ENCODE measurements at places on chromosomes 4 and X.

- DNase-seq = no peak
Measured at GRCh38 chrX:54248309-54248708, 65.3 kb upstream of the FAM120C start.

DNA sequence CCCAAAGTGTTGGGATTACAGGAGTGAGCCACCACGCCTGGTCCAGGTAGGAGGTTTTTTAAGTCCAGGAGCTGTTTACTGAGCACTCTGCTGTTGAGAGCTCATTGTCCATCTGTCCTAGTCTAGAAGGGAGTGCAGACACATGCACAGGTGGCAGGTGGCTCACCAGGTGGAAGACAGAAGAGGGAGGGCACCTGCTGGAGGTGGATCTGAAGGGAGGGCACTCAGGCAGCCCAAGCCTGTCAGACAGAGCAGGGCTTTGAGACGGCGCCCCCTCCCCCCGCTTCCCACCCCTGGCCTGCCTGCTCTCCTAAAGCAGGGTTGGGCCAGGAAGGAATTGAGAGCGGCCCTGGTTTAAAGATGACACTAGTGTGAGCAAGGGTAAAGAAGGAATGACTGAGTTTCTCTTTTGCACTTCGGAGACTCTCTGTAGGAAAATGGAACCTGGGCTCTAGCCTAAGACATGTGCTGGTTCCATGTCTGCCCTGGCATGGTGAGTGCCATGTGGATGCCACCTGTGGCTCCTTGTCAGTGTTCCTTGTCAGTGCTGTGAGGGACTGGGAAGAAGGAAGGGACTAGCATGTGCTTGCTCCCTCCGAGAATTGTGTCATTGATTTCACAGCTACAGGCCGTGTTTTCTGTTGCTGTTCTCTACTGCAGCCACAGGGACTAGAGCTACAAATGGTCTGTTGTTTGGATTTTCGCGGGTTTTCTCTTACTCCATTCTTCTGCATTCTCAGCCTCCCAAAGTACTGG, 108.6 kb downstream of the TNIP2 start:
- no peak for DNase-seq

DNA sequence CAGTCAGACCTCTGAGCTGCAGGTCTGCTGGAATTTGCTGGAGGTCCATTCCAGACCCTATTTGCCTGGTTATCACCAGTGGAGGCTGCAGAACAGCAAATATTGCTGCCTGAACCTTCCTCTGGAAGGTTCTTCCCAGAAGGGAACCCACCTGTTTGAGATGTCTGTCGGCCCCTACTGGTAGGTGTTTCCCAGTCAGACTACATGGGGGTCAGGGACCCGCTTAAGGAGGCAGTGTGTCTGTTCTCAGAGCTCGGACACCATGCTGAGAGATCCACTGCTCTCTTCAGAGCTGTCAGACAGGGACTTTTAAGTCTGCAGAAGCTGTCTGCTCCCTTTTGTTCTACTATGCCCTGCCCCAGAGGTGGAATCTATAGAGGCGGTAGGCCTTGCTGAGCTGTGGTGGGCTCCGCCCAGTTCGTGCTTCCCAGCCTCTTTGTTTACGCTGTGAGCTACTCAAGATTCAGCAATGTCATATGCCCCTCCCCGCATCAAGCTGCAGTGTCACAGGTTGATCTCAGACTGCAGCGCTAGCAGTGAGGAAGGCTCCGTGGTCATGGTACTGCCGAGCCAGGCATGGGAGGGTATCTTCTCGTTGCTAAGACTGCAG, 44.1 kb upstream of the KDR start:
- DNase-seq = no peak

GRCh38 chr4:118102195-118102594, 67.9 kb downstream of the NDST3 start:
- no peak for DNase-seq

DNA sequence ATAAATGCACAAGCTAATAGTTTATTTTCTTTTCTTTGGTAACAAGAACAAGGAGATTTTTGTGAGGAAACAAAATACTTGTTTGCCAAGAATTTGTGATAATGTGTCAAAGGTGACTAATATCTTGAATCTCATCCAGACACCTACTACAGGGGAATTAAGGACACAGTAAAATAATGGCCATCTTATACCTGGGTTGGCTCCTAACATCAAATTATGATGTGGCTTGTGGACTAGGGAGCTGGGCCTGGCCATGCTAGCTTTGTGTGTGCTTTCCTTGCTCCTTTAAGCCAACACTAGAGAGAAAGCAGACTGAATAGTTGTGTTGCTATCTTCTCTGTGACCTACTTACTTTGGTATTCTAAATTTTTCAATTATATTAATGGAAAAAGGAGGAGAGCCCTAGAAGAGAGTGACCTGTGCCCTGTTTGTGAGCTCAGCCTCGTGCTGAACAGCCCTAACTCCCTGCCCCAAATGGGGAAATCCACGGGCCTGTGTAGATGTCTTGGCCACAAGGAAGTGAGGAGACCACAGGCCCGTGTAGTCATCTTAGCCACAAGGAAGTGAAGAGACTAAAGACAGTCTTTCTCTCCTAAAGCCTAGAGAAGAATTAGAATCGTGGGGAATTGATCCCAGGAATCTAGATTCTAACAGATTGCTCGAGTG, 23.3 kb downstream of the ARHGAP24 start:
- no peak for DNase-seq

DNA sequence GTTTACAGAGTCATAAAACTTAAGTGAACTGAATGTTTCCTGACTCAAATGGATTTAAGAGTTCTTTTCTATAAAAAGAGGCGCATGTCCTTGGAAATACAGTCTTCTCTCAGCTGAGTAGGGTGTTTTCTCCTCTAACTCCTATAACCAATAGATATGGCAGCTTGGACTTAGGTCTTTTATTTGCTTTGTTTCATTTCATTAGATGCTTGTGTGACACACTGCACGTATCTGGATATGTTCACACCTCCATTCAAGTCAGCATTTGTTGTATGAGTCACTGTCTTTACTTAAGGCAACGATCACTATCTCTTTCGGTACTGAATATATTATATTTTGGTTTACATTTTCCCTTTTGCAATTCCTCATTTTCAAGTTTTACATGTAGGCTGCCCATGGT, 136.6 kb downstream of the ARSF start:
- no peak for DNase-seq

DNA sequence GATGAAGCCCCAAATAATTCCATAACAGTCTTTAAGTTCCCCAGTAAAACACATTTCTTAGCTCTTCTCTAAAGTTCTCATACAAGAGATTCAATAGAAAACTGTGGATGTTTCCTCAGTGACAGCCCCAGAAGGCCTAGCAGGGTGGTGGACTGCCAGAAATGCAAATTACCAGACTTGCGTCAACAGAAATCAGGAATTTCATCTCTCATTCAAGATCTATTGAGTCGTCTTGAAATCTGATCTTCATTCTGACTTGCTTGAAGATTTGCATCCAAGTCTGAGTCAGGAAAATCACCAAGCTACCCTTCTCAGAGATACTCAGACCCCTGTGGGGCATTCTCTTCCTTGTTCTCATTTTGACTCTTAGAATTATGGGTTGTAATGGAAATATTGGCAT, 68.9 kb upstream of the NDP start:
- no peak for DNase-seq

GRCh38 chr4:26786916-26787315, 73.7 kb upstream of the STIM2 start:
- no peak for DNase-seq

- DNase-seq = no peak
Measured at GRCh38 chr4:76585897-76586360, 150.9 kb downstream of the SHROOM3 start.

DNA sequence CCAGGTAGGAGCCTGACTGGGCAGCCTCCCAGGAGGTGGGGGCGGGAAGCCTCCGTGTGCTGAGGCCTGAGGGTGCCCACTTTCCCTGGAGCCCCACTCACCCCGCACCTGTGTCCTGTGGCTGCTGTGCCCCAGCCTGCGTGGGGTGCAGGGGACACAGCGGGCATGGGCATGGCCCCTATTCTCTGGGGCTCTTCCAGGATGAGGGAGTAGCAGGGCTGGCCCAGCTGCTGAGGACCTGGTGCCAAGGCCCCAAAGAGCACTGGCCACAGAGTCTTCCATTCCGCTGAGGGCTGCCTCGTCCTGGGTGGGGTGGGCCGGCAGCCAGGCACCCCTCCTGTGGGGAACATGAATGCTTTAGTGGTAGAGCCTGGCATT, 51.7 kb upstream of the SORCS2 start:
- DNase-seq = no peak

DNA sequence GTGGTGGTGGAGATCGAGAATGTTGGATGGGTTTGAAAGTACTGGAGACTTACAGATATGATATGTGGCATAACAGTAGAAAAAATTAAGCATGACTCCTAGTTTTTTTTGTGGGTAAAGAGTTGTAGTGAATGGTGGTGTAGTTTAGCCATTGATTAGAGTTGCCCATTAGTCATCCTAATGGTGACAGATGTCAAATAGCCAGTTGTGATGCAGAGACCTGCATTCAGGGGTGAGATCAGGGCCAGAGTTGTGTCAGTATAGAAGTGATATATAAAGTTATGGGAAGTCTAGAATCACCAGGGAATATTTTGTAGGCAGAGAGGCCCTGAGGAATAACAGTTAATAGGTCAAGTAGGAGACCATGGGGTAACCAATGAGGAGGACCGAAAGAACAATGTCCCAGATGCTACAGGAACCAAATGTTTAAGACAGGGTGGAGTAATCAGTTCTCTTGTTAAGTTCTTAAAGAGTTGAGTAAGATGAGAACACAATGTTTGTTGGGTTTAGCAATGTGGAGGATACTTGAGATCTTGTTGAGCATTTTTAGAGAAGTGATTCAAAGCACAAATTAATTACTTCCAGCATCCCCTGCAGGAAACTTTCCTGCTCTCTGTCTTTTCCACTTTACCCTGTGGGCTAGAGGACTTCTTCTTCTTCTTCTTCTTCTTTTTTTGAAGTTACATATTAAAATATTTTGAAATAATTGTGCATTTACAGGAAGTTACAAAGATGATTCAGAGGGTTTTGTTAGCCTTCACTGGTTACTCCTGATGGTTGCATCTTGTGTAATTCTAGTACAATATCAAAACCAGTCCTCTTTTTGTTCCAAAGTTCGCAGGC, 13.3 kb downstream of the SGMS2 start:
- no peak for DNase-seq

GRCh38 chr4:127145006-127145540, 487.7 kb upstream of the INTU start:
- no peak for DNase-seq

DNA sequence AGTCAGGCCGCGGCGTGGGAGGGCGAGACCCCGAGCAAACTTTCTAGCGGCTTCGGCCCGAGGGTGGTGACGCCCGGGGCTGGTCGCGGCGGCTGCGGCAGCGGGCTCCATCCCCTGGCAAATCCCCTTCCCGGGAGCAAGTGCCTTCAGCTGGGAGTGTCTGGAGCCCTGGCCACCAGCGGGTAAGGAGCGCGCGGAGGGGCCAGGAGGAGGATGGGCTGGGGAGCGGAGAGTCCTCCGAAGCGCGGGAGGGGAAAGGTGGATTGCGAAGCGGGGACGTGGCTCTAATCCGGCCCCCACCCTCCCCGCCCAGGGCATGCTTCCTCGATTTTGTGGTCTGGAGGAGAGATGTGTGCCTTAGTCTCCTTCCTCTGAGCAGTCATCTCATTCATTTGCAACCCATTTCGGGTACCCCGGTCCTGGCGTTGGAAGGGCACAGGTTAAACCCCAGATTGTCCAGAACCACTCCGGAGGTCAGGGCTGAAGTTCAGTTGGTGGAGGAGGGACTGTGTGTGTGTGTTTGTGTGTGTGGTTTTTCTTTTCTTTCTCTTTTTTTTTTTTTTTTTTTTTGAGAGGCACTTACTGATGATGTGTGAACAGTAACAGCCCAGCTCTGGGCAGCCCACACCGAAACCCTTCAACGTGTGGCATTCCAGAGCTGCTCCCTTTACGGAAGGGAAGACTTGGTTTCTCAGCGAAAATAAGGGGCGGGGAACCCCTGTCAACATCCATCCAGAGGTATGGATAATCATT, 516 bp downstream of the SGMS2 start:
- no peak for DNase-seq

- no peak for DNase-seq
Measured at GRCh38 chr4:81881855-81882621, 410.3 kb upstream of the RASGEF1B start.

DNA sequence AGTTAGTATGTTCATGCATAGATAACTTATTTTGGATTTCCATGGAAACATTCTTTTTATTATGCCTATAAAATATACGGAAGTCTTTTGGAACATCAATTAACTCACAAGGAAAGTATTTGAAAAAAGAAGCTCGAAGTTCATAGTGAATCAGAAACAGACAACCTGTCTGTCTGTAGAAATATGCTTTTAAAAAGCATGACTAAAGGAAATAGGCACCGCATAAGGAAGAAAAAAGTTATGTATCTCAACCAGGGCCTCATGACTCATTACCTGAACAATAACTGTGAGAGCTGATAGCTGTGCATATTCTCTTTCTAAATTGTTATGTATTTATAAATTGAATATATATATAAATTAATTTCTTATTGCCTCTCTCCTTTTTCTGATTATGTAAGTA, 324.1 kb downstream of the TLL1 start:
- no peak for DNase-seq

- DNase-seq = no peak
Measured at GRCh38 chrX:111460607-111461006, 48.6 kb upstream of the DCX start.

DNA sequence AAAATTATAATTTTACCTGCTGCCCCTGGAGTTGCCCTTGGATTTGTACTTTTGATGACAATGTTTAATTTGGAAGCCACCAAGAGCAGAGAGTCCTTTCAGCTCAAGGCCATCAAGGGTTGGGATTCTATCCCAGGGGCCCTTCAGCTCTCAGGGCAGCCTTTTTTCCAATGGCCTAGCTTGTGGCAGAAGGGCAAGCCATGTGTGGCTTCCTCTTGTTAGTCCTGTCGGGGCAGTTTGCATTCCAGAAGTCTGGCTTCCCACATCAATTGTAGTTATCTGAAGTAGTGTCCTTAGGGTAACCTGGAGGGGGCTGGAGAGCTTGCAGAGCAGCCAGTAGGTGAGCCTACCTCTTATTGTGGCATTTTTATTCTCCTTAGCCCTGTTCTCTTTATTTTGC, 569.4 kb downstream of the TRAM1L1 start:
- DNase-seq = no peak
